ENCODE measurements at places on chromosomes 5 and 9.

GRCh38 chr5:174503461-174504265 lies 220.7 kb upstream of the MSX2 start:
- DNase-seq: no peak

DNA sequence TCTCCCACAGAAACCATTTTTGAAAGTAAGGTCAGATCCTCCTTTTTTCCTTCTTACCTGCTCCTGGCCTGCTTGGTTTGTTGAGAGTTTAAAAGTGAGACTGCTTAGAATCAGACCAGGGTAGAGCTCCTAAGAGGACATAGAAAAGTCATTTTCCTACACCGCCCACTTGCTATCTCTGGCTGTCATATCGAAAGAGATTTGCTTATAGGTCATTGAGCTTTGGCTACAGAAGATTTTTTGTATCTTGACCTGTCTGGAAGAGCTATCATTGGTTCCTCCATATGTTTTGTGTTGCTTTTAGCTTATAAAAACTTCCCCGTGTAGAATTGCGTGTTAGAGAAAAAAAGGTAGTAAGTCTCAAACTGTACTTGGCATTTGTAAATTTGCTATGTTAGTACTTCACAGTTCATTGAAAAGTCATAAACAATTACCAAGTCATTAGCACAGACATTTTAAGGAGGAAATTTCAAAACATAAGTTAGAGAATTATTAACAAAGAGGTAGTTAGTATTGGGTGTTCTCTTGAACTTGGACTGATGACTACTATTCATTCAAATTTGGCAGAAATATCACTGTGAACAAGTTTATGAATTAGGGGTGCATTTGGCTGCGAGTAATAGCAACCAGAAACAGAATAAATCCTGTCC lies 96.6 kb downstream of the MAN2A1 start:
- no peak for DNase-seq

GRCh38 chr5:1808439-1808838 lies 7.2 kb downstream of the NDUFS6 start:
- DNase-seq: no peak

- DNase-seq: no peak
Measured at GRCh38 chr5:65213921-65214525, 267.7 kb downstream of the ADAMTS6 start.

DNA sequence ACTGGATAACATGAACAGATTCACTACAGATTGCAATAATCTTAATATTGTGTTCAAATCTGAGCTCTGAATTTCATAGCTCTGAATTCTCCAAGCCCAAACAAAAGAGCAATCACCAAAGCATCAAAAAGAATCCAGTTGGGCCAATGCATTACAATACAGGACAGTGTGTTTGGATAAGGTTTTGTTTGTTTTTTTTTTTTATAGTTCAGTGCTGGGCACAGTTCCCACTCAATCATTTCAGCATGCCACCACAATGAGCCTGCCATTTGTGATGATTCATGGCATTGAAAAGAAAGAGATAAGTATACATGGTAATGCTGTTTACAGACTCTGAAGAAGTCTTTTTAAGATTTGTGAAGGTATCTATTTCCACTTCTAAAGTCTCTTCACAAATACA lies 1.7 kb upstream of the HTR1A start:
- no peak for DNase-seq

GRCh38 chr9:129289131-129289731 lies 111.2 kb upstream of the IER5L start:
- no peak for DNase-seq

- no peak for DNase-seq
Measured at GRCh38 chr9:130539420-130540223, 39.8 kb upstream of the FUBP3 start.

GRCh38 chr9:77766587-77766986 lies 118.5 kb upstream of the GNA14 start:
- no peak for DNase-seq

DNA sequence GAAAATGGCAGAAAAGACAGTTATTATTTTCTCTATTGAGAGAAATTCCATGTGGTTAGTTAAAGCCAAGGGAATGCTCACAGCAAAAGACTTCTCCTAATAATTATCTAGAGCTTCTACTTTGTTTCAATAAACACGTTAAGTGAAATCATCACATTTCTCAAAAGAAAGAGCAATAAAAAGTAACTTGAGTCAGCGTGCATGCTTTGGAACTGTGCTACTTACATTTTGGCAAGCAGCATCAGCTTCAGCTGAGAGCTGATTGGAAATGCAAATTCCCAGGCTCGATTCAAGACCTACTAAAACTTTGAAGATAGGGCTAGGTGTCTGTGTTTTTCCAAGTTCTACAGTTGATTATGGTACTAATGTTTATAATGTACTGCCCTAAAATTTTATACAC lies 132.1 kb downstream of the CDH18 start:
- no peak for DNase-seq

DNA sequence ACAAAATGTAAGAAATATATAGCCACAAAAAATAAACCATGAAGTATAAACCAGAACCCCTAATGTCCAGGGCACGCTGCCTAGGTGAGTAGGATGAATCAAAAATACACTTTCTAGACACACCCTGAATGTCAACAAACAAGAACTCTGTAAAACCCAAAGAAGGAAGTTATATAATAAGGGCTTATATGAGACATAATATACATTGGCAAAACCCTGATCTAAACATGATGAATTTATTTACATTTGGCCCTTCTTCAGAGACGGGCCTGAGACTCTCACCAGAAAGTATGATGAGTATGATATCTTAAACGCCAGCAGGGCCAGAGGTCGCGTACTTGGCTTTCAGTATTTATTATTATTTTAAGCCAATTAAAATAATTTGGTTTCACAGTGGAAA lies 125.1 kb upstream of the FST start:
- DNase-seq: no peak

DNA sequence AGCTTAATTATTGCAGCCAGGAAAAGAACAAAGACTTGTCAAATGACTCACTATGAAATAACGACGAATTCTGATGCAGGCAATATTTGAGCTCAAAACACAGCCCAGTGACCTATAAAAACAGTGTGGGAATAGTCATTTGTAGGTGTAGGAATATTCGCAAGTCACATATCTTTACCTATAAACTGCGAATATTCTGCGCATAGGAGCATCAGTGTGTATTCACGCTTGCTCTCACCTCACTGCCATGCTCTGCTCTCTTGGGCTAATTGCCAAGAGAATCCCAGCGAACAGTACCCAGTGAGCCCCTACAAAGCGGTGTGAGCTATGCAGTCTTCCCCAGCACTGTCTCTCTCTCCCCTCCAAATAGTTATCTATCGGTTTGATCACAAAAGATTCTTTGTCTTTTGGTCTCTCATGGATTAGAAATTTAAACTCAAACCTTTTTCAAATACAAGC lies 74.2 kb downstream of the ST8SIA4 start:
- no peak for DNase-seq

- no peak for DNase-seq
Measured at GRCh38 chr5:81003811-81004386, 43.7 kb downstream of the RASGRF2 start.

GRCh38 chr5:66041627-66042026 lies 102.5 kb upstream of the SREK1 start:
- DNase-seq: no peak

DNA sequence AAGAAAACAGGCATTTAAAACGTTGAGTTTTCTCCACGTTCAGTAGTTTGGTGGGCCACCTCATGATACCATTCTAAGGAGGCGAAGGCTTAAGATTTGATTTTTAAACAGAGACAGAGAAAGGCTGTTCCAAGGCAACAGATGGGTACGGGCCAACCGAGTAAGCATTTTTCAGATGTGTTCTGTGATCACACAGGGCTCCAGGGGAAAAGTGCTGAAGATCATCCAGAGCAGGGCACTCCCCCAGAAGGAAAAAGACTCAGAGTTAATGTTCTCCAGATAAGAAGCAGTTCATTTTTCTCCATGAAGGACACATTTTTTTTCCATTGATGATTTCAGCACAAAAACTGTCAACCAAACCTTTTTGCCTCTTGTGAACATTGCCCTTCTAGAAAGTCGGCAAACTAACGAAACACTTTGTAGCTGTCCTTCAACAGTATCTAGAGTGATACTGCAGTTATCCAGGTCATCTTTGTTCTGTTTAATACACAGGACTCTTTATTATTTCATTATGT lies 138.7 kb downstream of the ALDH1A1 start:
- DNase-seq: no peak

DNA sequence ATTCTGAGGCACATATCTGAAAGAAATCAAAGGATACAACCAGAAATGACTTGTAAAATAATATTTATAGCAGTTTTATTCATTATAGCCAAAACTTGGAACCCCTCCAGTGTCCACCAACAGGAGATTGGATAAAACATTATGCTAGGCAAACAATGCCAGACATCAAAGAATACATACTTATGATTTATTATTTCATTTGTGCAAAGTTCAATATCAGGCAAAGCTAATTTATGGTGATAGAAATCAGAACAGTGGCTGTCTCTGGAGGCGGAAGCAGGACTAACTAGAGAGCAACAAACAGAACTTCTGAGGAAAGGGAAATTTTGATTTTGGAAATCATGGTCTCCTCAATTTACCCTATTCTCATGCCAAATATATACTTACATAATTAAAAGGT lies 193.1 kb downstream of the ICE1 start:
- DNase-seq: no peak

- DNase-seq: no peak
Measured at GRCh38 chr5:170393958-170394357, 4.8 kb upstream of the KCNMB1 start.

- DNase-seq: no peak
Measured at GRCh38 chr9:652914-653313, 188.6 kb upstream of the DMRT1 start.

DNA sequence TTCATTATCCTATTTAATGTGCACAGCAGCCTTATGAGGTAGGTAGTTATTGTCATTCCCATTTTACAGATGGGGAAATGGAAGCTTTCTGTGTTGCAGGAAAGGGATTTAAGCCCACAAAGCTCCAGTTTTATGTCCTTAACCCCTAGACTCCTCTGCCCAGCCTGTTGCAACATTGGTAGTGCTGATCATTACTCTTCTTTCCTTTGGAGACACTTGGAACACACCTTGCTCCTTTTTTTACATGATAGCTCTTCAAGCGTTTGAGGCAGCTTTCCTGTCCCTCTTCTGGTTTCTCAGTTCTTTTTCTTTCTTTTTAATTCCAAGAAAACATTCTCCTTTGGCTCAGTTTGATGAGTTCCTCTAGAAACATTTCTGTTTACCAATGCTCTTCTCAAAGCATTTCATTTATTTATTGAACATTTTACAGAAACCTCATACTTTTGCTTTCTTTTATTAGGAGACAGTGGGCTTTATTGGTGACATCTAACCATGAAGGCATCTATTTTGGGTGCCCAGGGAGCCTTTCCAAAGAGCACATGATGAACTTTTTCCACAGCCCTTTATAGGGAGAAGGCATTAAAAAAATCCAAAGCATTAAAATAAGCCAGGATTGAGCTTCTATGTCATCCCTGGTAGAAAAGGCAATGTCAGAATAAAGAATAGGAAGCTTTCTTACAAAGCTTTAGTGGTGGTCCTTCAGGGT lies 218.0 kb downstream of the TMEM38B start:
- DNase-seq: no peak

GRCh38 chr5:161190778-161191177 lies 338.8 kb upstream of the ATP10B start:
- no peak for DNase-seq

DNA sequence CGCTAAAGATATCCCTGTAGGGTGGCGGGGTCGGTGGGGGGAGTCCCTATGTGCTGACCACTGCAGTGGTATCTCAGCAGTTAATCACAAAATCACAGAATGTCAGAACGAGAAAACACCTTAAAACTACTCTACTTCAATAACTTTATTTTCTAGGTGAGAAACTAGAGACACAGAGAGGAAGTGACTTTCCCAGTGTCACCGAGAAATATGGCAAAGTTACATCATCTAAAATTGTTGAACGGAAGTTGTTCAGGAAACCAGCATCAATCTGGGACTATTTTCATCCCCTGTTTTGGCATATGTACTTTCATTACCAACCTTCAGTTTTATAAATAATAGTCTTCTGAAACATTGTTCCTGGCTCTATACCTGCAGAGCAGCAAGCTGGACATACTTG lies 384.0 kb downstream of the SPOCK1 start:
- DNase-seq: no peak

- no peak for DNase-seq
Measured at GRCh38 chr9:111108946-111109345, 70.7 kb upstream of the LPAR1 start.

DNA sequence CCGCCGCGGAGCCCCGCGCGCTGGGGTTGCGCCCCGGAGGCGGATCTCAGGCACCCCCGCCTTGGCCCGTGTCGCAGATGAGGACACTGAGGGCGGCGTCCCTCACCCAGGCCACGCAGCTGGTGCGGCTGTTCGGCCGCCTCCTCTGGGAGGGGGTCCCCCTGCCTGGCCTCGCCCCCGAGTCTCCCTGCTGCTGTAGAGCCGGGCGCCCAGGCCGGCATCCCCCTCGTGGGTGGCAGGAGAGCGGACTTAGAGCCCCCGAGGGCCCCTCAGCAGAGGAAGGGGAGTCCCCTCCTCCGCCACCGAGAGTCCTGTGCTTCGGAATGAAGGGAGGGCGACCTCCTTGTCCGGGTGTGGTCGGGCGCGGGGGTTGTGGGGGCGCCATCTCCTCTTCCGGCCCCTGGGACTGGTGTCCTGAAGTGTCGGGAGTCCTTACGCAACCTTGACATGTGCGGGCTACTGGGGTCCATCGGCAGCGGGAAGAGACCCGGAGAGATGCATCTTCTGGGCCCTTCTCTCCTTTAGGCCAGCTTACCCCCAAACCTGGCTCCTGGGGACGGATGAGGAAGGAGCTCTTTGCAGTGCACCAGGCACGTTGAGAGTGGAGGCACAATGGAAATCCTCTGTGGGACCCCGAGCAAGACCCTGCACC lies 11.7 kb upstream of the EXOSC2 start:
- no peak for DNase-seq

DNA sequence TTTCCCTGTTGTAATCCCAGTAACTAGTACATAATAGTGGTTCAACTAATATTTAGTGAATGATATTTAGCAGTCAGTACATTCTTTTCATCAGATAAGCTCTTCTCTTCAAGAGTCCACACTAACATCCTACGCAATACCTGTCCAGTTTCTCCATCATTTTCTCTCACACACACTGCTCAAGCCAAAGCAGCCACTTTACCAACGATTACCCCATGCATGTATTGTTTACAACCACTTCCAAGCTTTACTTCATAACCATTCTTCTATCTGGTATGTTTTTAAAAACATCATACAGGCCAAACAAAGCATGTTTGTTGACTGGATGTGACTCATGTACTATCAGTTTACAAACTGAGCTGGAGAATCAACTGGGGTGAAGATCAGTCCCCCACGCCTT lies 7.3 kb downstream of the UBTD2 start:
- DNase-seq: no peak

DNA sequence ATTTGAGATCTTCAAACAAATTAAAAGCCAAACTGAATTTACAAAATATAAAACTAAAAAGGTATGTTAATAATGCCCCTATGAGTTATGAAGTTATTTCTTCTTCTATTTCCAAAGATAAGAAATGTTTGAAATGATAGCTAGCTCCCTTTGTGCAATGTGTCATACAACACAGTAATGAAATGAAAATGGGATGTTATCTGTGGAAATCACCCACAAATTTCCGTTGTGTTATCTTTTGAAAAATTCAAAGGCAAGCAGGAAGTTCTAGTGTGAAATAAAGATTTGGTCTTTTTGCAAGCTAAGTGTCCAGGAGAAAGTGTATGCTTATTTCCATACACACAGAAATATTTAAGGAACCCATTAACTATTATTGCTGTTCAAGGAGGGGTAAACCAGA lies 375.3 kb upstream of the PRR16 start:
- no peak for DNase-seq
